ENCODE measurements at places on chromosomes 2 and 18.

DNA sequence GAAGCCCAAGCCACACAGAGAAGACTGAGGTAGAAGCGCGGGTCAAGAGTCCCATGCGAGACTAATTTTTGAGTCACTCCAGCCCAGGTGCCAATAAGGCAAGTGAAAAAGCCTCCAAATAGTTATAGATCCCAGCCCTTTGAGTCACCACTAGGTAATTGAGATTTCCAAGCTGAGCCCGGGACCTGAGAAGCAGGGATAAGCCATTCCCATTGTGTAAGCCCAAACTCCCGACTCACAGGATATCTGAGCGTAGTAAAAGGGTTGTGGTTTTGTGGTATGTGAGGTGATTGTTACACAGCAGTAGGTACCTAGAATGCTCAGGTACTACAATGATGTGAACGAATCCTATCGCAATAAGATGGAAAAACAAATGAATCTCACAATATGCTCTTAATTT is 560.7 kb downstream of the DSC3 start:
- DNase-seq: no peak

GRCh38 chr2:205679410-205680009 is 2.8 kb upstream of the NRP2 start:
- no peak for DNase-seq

DNA sequence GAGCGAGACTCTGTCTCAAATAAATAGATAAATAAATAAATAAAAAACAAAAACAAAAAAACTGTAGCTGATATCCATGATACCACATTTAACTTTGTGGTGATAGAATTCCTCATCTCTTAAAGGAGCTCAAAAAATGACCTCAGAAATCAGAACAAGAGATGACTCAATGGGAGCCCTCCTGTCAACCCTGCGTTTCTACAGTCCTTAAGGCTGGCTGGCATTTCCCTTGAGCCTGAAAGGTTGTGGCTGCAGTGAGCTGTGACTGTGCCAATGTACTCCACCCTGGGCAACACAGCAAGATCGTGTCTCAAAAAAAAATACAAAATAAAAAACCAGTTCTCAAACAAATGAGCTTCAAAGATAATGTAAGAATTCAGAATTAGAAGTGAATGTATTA is 40.4 kb downstream of the CHST9 start:
- no peak for DNase-seq

- DNase-seq: no peak
Measured at GRCh38 chr2:72630767-72631166, 195.1 kb downstream of the EXOC6B start.

DNA sequence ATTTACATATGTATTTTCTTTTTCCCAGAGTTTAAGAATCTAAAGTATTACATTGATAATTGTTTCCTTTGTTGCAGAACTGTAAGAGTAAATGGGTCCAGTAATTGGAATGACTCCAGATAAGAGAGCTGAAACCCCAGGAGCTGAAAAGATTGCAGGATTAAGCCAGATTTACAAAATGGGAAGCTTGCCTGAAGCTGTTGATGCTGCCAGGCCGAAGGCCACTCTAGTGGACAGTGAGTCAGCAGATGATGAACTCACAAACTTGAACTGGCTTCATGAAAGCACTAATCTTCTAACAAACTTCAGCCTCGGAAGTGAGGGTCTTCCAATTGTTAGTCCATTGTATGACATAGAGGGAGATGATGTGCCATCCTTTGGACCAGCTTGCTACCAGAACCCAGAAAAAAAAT is 183.8 kb upstream of the STON1 start:
- no peak for DNase-seq

GRCh38 chr2:108266218-108266617 is 22.5 kb upstream of the SULT1C2 start:
- DNase-seq: no peak

DNA sequence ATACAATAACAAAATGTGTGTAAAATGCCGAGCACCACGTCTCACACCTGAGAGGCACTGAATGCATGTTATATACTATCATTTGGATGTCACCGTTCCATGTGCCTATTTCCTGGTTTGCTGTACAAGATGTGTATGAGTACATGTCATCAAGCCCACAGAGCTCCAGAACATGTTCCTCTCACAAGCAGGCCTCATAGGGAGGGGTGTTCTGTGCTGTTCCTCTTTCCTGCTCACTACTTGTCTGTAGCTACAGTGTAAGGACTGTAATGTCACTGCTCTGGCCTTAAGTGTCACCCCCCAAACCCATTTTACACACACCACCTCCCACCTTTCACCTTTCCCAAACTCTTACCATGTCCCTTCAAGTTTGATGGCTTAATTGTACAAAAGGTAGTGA is 1.8 kb downstream of the AFF3 start:
- DNase-seq: no peak

- DNase-seq: no peak
Measured at GRCh38 chr2:85601771-85602475, 575 bp downstream of the TMEM150A start.

DNA sequence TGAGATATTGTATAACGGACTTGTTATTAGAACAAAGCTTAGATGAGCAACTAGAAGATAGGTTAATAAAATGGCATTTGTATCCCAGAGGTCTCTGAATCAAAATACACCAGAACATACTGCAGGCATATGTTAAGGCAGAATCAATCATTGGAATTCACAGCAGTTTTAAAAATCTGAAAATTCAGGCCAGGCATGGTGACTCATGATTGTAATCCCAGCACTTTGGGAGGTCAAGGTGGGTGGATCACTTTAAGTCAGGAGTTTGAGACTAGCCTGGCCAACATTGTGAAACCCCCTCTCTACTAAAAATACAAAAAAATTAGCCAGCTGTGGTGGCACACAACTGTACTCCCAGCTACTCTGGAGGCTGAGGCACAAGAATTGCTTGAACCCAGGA is 405.2 kb downstream of the ZEB2 start:
- DNase-seq: no peak

- DNase-seq: no peak
Measured at GRCh38 chr2:48510329-48510728, 19.6 kb upstream of the STON1 start.

- DNase-seq: no peak
Measured at GRCh38 chr2:42934580-42935186, 142.3 kb upstream of the HAAO start.

GRCh38 chr18:50143886-50144285 is 51.1 kb downstream of the MYO5B start:
- no peak for DNase-seq

- no peak for DNase-seq
Measured at GRCh38 chr2:124025891-124026434, 876 bp downstream of the CNTNAP5 start.

DNA sequence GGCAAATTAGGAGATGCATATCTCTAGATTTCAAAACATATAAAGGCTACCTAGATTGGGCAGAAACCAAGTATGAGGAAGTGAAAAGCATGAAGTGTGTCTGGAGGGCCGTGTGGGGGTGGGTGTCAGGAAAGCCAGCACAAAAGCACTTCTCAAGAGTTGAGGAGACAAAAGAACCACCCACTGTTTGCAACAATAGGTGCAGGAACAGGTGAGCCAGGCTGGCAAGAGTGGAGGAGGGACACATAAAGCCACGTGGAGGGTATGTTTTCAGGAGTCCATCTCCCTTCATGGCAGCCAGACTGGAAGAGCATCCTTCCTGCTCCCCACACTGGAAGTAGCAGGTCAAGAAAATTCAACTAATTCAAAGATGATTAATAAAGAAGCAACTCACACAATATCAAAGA is 96.4 kb downstream of the CERS6 start:
- DNase-seq: no peak

DNA sequence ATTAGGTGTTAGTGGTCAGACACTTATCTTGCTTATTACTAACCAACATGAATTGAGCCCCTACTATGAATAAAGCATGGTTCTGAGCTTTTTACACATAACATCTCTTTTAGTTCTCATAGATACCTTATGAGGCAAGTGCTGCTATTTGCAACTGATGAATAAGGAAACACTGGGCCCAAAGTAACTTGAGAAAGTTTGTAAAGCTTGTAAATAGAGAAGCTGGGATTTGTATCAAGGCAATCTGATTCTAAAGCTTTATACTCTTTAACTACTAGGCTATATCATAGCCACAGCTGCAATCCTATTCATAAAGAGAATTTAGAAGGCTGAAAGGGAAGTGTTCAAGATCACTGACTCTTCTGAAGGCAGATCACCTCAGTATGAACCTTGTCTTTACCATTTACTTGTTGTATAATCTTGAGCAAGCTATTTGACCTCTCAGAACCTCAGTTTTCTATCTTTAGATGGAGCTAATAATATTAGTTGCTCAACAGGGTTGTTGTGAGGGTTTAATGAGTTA is 60.4 kb downstream of the ABCB11 start:
- no peak for DNase-seq

GRCh38 chr2:151033271-151034248 is 228.1 kb downstream of the RBM43 start:
- no peak for DNase-seq
